HTR-8/SVneo (cell line): ENCODE measurements at places on chromosomes 5 and 9.
A peak's percentile ranks its signal among the peaks of the same experiment; 100 is the strongest.

- DNase-seq, result no peak
Measured at GRCh38 chr5:143560378-143560777, 156.9 kb upstream of the NR3C1 start.

GRCh38 chr5:142391058-142391845 lies 66.4 kb upstream of the SPRY4 start:
- DNase-seq, result no peak

GRCh38 chr5:34580983-34581382 lies 75.1 kb upstream of the RAI14 start:
- DNase-seq, result no peak

- DNase-seq, result no peak
Measured at GRCh38 chr9:91403665-91404543, 19.7 kb downstream of the NFIL3 start.

DNA sequence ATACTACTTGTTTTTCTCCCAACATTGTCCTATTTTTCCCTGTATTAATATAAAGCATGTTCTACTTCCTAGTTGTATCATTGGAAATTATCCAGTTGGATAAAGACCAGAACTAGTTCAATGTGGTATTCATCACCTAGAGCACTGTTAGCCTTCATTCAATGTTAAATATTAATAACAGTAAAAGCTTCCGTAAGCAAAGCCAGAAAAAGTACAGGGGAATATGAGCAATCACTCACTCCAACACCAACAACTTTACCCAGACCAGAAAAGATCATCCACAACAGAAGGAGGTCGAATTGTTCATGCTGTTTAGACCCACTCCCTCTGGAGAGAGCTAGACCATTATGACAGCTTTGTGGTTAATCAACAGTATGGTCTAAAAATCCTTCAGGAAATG lies 728.4 kb downstream of the MAT2B start:
- no peak for DNase-seq

GRCh38 chr9:128529191-128529590 lies 23.2 kb upstream of the SPTAN1 start:
- DNase-seq, result no peak

DNA sequence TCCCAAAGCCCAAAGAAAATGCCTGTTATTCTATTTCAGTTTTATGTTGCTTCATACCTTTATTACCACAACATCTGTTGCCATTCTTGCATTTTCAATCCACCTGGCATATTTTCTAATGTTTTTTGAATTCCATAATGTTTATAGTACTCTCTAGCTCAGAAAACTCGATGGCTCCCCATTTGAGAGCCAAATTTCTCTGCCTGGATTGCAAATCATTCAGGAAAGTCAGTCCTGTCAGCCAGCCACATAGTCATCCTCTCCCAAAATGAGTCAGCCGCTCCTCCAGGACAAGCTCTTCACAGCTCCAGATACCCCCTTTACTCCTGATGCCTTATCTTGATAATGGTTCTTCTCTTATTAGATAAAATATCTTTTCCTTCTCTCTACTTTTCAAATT lies 78.2 kb upstream of the ADCY2 start:
- DNase-seq, result no peak

- DNase-seq, result no peak
Measured at GRCh38 chr5:88873447-88873846, 9.5 kb downstream of the MEF2C start.

- no peak for DNase-seq
Measured at GRCh38 chr5:87770016-87770570, 357.4 kb upstream of the CCNH start.

- peak; percentile 80 for DNase-seq
Measured at GRCh38 chr5:170420806-170421412, 31.7 kb upstream of the KCNMB1 start.

DNA sequence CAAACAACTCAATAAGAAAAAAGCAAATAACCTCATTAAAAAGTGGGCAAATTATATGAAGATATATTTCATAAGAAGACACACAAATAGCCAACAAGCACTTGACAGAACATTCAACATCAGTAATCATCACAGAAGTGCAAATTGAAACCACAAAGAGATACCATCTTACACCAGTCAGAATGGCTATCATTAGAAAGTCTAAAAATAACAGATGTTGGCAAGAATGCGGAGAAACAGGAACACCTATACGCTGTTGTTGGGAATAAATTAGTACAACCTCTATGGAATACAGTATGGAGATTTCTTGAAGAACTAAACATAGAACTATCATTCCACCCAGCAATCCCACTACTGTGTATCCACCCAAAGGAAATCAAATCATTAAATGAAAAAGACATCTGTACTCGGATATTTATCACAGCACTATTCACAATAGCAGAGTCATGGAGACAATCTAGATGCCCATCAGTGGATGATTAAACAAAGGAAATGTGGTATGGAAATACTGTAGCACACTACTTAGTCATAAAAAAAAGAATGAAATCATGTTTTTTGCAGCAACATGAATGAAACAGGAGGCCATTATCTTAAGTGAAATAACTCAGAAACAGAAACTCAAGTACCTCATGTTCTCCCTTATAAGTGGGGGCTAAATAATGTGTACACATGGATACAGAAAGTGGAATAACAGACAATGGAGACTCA lies 106.8 kb upstream of the FST start:
- DNase-seq, result no peak

DNA sequence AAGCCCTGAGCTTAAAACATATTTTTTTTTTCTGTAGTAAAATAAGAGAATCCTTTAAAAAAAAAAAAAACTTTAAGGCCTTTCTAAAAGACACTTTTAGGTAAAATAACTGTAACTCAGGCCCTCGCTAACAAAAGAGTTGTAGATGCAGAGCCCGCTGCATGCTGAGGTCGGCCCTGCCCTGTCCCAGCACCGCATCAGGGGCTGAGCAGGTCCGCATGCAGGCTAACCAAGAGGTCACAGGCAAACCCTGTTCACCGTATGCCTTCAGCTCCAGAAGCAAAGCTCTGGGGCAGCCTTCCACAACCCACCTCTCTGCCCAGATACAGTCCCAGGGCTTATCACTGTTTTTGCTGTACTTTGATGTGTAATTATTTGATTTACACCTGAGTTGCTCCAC lies 216.1 kb downstream of the GNA14 start:
- no peak for DNase-seq

GRCh38 chr5:119358530-119358900 lies 2.7 kb downstream of the TNFAIP8 start:
- no peak for DNase-seq

GRCh38 chr5:161410640-161411039 lies 135.9 kb downstream of the GABRB2 start:
- DNase-seq, result no peak

DNA sequence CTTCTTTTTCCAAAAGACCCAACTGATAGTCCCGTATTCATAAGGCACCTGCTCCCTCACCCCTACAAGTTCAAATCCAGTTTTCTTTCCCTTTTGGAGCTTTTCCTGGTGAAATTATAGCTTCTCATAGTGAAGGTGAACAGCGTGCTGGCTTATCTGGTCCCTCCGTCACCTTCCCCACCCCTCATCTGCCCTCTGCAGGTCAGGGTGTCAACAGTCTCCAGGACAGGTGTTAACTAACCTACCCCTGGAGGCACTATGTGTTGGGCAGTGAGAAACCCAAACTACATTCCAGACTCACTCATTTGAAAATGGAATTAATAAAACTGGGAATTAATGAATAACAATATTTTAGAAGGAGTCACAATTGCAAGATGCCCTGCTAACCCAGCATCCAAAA lies 109.0 kb upstream of the TAS2R1 start:
- DNase-seq, result no peak

DNA sequence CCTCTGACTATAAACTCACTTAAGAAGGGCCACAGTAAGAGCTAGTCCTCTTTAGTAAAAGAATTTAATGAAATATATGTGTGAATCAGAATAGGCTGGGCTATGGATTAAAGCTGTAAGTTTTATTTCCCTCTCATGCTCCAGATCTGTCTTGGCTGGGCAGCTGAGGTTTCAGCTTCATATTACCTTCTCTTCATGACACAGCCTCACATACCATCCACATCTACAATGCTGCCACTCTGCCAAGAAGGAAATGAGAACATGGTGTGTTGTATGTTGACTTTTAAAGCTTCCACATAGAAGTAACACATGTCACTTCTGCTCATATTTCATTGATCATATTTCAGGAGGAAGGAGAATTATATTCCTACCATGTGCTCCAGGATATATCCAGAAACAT lies 776.0 kb upstream of the ACO1 start:
- DNase-seq, result no peak

DNA sequence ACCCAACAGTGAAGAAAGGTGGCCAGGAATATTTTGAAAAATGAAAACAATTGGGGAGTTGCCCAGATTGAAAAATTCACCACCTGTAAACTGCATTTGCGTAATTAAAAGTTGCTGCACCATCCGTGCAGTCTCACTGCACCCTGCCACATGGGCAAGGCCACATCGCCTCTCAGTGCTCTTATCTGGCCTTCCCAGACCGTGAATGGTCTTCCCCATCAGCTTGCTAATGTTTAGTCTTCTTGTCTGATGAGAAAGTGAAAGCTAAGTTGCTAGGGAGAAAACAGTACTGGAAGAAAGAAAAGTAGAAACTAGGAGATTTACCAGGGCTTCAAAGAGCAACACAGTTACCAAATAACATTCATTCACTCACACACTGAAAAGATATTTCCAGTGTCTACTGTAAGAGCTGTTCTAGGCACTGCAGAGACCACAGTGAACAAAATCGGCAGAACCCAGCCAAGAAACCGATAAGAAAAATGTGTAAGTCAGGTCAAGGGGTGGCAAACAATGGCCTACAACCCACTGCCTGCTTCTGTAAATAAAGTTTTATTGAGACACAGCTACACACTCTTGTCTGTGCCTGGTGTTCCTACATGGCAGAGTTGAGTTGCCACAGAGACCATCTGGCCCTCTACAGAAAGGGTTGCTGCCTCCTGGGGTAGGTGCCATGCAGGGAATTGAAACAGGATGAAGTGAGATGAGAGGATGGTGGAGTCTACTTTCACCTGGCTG lies 51.2 kb upstream of the CTSL start:
- no peak for DNase-seq

GRCh38 chr5:65440456-65440855 lies 41.3 kb downstream of the ADAMTS6 start:
- no peak for DNase-seq

DNA sequence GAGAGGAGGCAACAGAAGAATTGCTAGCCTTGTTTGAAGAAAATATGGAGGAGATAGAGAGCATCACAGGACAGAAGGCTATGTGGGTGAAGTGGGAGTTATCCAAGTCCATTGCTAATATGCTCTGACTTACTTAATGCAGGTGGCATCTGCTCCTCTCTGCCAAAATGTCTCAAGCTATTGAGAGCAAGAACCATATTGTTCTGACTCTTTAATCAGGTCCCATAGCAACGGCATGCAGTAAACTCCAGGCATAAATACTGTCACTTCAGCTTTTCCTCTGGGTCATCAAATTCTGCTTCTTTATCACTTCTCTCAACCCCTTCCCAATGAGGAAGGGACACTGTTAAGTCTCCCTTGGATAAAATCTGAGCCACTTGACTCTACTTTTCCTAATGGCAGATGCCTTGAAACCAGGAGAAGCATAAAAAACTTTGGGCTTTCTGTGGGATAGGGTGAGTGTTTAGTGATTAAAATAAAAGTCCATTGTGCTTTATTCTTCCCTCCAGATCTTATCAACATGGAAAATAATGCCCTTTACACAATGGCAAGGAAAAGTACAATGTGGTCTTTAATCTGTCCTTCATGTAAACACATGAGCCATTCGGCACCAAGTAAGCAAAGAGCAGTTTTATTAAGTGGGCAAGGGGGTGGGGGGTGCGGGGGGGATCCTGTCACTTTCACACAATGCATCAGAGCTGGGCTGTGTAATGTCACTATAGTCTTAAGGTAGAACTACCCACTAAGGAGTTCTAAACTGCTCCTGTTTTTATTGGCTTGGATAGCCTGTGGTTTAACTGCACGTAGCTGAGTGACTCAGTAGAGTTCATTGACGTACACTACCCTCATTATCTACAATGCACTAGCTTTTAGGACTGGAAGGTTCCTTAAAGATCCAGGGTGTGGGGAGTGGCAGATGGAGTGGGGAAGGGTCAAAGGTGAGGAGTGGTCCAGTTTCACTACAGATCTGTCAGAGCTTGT lies 71.0 kb upstream of the TARS1 start:
- DNase-seq, result peak; percentile 56

GRCh38 chr9:96447406-96447805 lies 2.6 kb upstream of the HABP4 start:
- no peak for DNase-seq

GRCh38 chr5:94310833-94311232 lies 307.6 kb downstream of the KIAA0825 start:
- no peak for DNase-seq

DNA sequence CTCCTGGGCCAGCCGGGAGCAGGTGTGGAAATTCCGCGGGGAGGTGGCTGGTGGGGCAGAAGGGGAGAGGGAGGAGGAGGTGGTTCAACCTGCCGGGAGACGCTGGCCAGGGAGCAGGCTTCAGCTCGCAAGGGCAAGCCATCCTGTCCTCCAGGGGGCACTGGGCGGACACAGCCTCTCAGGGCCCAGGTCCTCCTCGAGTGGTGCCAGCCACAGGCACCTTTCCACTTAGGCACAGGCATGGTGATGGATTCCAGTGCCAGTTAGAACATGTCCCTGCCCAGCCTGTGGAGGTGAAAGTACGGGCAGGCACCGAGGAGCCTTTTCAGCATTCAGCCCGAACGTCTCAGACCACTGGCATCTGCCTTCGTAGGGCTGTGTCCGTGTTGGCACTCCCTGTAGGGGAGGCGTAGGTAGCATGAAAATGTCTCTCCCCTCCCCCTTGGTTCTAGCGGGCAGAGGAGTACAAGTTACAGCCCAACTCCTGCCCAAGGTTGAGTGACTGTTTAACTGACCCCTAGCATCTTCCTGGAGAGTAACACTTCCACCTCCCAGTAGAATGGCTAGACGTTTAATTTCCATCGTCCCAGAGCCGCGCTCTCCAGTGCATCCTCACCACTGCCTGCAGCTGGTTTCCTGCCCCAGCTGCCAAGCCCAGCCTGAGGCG lies 48.9 kb downstream of the DAB2IP start:
- DNase-seq, result peak; percentile 49

DNA sequence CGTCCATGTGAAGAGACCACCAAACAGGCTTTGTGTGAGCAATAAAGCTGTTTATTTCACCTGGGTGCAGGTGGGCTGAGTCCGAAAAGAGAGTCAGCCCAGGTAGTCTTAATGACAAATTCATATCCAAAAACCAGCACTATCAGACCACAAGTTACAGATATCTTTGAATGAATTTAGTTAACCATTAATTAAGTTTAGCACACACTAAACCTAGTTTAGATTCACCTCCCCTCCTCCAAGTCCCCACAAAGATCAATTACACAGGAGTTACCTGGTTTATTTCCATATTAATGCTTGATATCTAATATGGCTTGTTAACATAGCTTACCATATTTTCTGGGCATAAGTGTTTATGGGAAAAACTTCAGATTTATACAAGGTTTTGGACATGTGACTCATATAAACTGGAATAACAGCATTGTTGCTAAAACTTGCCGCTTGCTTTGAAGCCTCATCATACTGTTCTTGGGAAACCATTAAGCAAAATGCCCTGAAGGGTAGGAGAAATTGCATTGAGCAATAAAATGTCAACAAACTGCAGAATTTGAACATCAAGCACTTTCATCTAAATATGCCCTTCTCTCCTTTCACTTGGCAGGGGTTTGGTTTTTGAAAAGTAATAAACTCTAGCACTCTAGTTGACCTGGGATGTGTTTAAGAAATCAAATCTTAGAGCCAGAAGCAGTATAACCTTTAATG lies 166.9 kb downstream of the SNCAIP start:
- DNase-seq, result no peak

- no peak for DNase-seq
Measured at GRCh38 chr5:135743705-135744411, 90.6 kb upstream of the SLC25A48 start.
